ENCODE measurements at places on chromosomes 16 and 17.
A peak's percentile ranks its signal among the peaks of the same experiment; 100 is the strongest.

DNA sequence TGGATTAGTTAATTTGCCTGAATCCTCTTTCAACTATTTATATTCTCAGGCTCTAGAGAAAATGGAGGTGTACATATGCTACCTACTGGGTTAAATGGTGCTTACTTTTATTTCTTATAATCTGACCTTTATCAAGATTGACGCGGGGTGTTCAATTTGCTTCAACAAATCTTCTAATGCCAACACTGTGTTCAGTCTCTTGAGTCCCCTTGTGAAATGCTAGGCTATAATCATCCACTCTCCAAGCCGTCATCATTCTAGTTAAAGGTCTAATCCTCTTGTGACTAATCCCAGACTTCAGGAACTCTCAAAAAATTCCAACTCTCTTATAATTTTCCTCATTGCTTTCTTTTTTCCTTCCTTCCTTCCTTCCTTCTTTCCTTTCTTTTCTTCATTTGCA lies 1396.2 kb downstream of the CDH8 start:
- DNase-seq: no peak

- DNase-seq: no peak
Measured at GRCh38 chr16:4212934-4213296, 29.0 kb downstream of the SRL start.

- DNase-seq: no peak
Measured at GRCh38 chr16:4839942-4840341, 7.1 kb downstream of the GLYR1 start.

DNA sequence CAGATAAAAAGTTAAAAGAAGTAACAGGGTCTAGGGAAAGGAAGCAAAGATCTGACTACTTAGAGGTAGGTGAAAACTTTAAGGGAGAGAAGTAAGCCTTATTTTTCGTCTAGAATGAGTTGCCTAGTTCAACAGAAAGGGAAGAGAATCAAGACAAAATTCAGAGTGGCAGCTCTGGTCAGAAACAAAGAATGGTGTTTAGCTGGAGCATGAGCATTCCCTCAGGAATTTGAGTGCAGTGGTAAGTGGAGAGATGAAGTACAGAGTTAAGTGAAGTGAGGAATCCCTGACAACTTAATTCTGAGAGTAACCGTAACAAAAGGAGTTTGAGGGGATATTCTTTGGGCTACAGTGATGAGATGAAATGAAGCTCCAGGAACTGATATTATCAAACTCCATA lies 11.5 kb downstream of the SMG6 start:
- no peak for DNase-seq

DNA sequence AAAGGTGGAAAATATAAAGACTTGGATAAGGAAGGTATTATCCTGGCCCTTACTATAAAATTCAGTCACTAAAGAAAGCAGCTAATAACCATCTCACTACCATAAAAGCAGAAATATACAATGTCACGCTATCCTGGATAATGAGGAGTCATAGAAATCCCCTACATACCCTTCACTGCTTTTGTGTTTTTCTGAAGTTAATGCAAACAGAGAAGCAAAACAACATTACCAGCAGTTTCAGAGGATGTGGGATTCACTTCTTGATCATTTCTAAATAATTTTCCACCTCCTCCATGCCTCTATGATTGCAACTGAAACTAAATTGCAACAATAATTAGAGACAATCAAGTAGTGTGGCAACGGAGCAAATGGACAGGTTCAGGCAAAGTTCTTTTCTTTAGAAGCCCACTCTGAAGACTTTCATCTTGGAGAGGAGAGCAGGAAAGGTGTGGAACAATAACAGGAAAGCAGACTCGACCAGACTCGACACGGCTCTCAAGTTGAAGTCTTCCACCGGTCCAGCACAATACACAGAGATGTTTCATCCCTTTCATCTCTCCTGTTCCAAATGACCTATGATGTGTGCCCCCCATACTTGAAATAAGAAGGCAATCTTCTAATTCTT lies 10.2 kb downstream of the CYTH1 start:
- DNase-seq: no peak

DNA sequence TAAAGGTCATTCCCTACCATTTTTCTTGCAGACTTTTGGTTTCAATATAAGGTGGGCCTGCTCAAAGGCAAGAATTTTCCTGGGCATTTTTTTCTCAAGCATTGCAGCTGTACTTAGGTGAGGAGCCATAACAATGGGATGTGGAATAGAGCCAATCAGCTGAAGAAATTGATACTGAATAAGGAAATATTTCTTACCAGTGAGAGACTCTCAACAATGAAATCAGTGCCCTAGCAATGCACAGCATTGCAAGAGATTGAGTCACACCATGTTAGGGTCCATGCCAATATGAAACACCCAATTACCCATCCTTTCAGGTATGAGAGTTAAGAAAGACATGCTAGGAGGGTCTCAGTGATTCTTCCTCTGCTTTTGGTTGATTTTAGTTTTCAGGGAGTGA lies 237.6 kb downstream of the SOX9 start:
- no peak for DNase-seq

- no peak for DNase-seq
Measured at GRCh38 chr16:27330542-27330941, 16.8 kb downstream of the IL4R start.

- DNase-seq: peak; percentile 71
Measured at GRCh38 chr17:4908711-4909496, 6.0 kb upstream of the CHRNE start.

DNA sequence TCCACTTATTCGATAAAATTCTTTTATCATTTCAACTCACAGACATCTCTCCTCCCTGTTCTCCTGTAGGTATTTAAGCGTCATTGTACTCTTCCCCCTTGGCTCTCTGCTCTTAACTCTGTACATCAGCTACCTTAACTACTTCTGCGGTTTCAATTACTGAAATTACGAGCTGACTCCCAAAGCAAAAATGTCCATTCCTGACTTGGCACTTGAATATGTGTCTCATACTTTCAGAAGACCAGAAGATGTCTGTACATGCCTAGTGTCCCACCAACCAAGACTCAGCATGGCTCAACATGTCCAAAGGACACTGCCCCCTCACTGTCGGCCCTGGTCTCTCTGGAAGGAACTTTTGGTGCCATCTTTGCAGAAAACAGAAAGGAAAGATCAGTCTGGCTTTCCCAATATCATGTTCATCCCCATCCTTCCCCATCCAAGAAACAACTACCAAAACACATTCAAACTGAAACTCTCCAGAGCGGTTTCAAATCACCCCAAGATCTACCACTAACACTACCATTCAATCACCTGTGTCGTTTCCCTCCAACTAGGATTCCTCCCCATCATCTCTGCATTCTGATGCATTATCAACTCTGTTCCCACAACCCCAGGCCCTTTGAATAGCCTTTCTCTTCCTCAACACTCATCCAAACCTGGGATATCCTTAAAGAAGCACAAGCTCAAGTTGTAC lies 74.9 kb downstream of the ZFHX3 start:
- DNase-seq: no peak

GRCh38 chr16:11744075-11744470 lies 1.4 kb upstream of the TXNDC11 start:
- no peak for DNase-seq

All from NT2/D1 (cell line).